ENCODE measurements at places on chromosomes 7 and 10. TPM values are rescaled to one million over a fixed set of nuclear protein-coding genes. Genes with fewer than 3 reads are reported as not detected.
A peak's percentile ranks its signal among the peaks of the same experiment; 100 is the strongest.

DNA sequence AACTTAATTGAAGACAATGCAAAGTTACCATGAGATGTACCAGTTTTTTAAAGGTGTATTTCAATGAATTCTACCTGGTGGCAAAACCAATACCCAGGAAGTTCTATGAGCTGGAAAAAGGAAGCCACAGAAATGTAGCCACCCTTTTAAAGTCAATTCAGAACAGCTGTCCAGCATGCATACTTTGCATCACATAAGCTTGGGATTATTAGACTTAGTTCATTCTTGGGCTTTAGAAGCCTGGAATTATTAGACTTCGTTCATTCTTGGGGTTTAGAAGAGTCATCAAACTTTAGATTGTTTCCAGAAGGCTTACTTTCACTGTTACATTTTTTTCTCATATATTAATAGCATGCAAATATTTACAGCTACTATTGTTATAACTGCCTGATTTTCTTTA lies 20.9 kb downstream of the SLC25A13 start:
- no peaks in the 10 kb centered on the region for H3K27me3 ChIP-seq
- H3K36me3 ChIP-seq = peaks cover 11% of the 10 kb centered on the region

DNA sequence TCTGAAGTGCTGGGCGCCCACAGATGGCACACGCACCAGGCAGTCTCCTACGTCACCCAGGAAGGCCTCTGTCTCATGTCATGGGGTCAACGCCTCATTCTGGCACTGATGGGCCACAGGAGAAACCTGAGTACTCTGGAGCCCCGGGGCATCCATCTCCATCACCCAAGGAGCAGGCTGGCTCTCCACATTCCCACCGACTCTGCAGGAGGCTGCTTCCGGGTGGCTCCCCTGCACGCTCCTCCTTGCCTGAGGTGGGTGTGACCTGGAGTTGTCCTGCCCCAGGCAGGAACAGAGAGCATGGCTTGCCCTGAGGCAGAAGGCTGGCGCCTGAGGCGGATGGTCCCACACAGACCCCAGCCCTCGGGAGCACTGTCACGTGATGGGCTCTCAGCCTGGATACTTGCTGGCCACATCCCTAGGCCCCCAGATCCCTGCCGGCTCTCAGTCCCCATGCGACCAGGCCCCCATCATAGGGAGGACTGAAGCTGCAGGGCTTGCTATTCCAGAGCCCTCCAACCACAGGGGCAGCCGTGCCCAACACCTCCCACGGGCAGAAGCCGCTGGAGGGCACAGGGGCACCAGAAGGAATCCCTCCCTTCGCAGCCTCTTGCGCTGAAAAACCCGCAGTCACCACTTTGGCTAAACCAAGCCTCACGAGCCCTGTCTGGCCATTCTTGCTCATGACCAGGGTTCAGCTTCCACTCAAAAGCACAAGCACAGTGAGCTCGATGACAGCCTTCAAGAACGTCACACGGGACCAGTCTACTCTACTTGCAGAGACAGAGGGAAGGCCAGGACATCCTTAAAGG lies 80.7 kb downstream of the MAD1L1 start:
- H3K4me1 ChIP-seq = peaks cover 19% of the 10 kb centered on the region
- H3K27me3 ChIP-seq = no peaks in the 10 kb centered on the region
- H3K4me3 ChIP-seq = no peak overlapping the region
- H3K27ac ChIP-seq = no peak overlapping the region

GRCh38 chr10:12237265-12238220 lies 41.6 kb downstream of the CDC123 start:
- DNase-seq = no peak
- H3K4me3 ChIP-seq = no peak overlapping the region
- H3K27ac ChIP-seq = no peak overlapping the region
- H3K36me3 ChIP-seq = peaks cover 28% of the 10 kb centered on the region
- peaks cover 6% of the 10 kb centered on the region for H3K4me1 ChIP-seq

CISD1 gene
- 55.8 TPM for total RNA-seq

NAT16 gene
- total RNA-seq = not detected

LRRC17 gene
- 1.5 TPM for total RNA-seq

ARF5 gene
- 190 TPM for total RNA-seq

SLC16A12 gene
- total RNA-seq = 3.7 TPM

GRCh38 chr7:83599131-83599530 lies 49.8 kb downstream of the SEMA3E start:
- no peak overlapping the region for H3K27ac ChIP-seq
- no peaks in the 10 kb centered on the region for H3K4me1 ChIP-seq
- H3K4me3 ChIP-seq = no peak overlapping the region
- no peak for DNase-seq
- no peaks in the 10 kb centered on the region for H3K36me3 ChIP-seq

- no peak for DNase-seq
- peaks cover 5% of the 10 kb centered on the region for H3K4me1 ChIP-seq
- H3K27ac ChIP-seq = no peak overlapping the region
- H3K4me3 ChIP-seq = peak overlapping the region; percentile 11
Measured at GRCh38 chr7:101200504-101200861, 353 bp downstream of the MOGAT3 start.

RHBDD2 gene
- 75.1 TPM for total RNA-seq

SLC26A3 gene
- 4.7 TPM for total RNA-seq

ZNF282 gene
- 34.3 TPM for total RNA-seq
